ENCODE measurements at places on chromosomes 2 and 18.
A peak's percentile ranks its signal among the peaks of the same experiment; 100 is the strongest.

DNA sequence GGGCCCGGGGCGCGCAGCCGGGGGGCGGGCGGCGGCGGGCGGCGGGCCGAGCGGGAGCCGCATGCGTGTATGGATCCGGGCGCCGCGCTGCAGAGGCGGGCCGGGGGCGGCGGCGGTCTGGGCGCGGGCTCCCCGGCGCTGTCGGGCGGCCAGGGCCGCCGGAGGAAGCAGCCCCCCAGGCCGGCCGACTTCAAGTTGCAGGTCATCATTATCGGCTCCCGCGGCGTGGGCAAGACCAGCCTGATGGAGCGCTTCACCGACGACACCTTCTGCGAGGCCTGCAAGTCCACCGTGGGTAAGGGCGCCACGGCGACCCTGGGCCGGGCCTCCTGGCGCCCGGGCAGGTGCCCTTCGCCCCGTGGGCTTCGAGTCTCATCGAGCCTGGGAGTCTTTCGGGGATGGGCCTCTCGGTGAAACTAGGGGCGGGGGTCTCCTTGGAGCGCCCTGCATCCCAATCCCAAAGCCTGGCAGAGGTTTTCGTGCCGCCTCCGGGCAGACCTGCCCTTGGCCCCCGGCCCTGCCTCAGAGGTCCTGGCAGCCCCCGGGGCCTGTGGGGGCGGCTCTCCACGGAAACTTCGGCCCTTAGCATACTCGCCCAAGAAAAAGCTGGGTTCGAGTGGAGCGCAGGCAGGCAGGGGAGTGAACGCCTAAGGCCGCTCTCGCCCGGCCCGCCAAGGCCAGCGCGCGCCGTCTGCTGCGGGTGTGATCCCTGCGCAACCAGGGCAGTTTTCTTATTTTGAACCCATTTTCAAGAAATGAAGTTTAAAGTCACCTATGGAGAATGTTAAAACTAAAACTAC, 622 bp downstream of the RAB12 start:
- peak; percentile 12 for DNase-seq

DNA sequence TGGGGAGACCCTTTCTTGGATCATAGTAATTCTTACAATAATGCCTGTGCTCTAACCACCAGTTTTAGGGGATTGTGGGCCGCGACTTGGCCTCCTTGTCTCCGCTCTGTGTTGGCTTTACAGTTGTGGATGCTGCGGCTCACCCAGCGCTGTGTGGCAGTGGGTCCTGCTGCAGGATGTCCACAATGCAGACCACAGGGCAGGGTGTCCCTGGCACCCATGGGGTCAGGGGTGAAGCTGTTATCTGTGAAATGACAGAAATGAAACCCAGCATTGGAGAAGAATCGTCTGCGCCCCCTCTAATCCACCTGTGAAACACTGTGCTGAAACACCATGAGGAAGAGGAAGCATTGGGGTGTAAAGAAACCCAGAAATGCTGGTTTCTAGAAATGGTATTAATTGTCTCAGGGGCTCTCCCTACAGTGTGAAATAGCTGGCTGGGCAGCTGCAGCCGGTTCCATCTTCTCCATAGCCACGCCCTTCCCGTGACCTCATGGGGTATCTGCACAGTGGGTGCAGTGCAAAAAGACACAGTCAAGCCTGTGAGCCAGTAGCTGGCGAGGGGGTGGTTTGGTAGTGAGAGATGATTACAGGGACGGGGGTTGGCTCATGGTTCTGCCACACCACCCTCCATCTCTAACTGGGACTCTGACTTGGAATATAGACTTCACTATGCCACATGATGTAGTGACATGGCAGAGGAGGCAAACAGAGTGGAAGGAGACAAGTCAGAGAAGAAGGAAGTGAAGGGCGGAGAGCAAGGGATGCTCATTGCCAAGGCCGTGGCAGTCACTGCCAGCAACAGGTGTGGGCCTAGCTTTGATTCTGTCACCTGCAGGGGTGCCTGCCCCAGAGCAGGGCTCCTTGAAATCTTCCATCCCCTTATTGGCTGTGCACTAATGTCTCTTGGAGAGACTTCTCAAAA, 16.2 kb downstream of the INPP4A start:
- DNase-seq = no peak

DNA sequence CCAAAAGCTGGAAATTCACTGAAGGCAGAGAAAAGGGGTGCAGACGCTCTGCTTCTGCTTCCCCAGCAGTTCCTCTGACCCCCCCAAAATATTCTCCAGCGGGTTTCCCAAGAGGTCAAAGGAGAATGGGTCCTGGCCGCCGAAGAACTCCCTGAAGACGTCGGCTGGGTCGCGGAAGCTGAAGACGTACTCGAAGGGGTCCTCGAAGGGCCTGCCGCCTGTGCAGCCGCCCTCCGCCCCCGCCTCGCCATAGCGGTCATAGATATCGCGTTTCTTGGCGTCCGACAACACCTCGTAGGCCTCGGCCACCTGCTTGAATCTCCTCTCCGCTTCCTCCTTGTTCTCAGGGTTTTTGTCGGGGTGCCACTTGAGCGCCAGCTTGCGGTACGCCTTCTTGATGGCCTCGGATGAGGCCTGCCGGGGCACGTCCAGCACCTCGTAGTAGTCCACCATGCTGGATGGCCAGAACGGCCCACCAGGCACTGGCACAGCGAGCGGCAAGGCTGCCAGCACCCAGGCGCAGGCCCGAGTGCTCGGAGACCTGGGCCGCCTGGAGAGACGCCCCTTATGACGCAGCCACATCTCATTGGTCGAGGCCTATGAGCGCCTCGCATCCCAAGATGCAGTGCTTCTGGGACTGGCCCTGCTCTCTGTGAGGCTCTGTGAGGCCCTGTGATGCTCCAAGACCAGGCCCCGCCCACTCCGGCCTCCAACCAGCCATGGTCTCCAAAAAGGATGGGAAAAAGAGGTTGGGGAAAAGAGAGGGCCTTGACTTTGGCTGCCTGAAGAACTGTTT, 14.8 kb downstream of the UGT1A3 start:
- DNase-seq = no peak

DNA sequence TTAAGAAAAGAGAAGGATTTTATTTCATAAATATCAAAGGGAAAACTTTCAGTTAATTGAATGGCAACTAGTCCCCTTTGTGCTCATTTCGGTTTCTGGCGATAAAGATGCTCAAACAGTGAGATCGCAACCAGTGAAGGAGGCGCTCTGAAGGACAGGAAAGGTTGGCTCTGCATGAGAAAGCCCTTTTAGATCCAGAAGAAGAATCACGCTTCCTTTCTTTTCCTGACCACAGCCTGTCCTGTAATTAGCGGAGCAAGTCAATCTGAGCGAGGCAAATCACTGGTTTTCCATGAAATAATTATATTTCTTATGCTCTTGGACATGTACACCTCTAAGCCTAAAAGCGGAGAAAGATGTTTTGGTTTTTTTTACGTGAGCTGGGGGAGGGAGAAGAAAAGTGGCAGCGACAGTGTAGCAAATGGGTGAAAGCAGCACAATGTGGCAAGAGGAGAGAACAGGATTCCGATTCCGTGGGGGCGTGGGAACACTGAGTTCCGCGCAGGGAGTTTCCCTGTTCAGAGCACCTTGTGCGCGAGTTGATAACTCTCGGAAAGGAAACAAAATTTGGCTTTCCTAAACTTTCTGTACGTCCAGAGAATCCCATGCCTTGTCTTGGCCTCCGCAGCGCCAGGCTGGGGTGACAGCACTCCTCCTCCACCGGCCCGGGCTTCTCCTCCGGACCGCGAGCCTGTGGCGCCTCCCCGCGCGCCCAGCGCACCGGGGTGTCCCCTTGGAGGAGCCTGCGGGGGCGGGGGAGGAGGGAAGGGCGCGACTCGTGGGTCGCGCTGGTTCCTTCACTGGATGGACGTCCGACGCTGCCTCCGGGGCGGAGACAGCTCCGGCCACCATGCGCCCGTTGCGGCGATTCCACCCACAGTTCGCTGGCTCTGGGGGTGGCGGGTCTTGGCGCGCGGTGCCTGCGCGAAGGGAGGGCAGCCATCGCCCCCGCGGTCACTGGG, 620 bp upstream of the SLC9A2 start:
- no peak for DNase-seq
